Iris pigment epithelial cell (primary cell): ENCODE measurements at places on chromosomes 5 and 9.

- DNase-seq = no peak
Observed at GRCh38 chr5:125219710-125220109, 473.3 kb upstream of the ZNF608 start.

GRCh38 chr9:118318770-118319431 lies 614.7 kb downstream of the TLR4 start:
- no peak for DNase-seq

GRCh38 chr9:136662656-136663581 lies at the start of gene EGFL7:
Gene EGFL7 (plus strand): TSS chr9:136662916. CDS start chr9:136668283, 5,367 bp downstream.
- no peak for DNase-seq

DNA sequence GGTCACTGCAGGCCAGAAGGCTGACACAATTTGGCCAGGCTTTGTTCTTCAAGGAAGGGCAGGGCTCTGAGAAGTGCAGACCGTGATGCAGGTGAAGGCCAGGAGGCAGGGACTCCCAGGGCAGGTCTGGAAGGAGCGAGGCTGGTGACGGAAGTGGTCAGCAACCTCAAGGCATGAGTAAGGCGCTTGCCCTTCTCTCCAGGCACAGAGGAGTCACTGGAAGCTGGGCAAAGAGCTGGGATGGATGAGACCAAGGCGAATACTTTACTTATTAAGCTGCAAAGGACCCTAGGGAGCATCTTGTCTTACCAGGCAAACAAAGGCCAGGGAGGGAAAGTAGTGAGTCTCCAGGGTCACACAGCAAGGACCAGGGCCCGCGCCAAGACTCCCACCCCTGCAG lies 18.6 kb downstream of the IRF1 start:
- DNase-seq = no peak

GRCh38 chr5:160692271-160692670 lies 159.7 kb downstream of the ATP10B start:
- DNase-seq = no peak
